Activated CD4-positive, alpha-beta T cell treated with anti-CD3 and anti-CD28 coated beads for 48 hours (primary cell): ENCODE measurements at places on chromosomes 5 and 9.

- no peak for DNase-seq
These were observed 89.5 kb upstream of the SLC1A1 start for GRCh38 chr9:4400731-4401130.

DNA sequence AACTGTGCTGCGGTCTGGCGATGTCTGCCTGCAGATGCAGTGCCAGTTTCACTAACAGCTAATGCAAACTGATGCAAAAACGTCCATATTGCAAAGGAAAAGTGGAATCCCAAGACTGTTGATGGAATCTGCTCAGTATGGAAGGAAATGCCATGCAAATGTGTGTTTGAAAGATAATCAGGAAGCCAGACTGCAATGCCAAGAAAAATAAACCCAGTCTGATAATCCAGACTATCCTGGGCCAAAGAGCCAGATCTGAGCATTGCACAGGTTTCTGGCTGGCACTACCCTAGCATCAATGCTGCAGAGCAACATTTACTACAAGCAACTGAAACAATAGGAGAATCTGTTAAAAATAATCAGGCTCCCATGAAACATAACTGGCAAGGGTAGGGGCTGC is 130.3 kb downstream of the FSTL4 start:
- DNase-seq, result no peak

- no peak for DNase-seq
These were observed 38.2 kb downstream of the FOCAD start for GRCh38 chr9:20722221-20722620.

DNA sequence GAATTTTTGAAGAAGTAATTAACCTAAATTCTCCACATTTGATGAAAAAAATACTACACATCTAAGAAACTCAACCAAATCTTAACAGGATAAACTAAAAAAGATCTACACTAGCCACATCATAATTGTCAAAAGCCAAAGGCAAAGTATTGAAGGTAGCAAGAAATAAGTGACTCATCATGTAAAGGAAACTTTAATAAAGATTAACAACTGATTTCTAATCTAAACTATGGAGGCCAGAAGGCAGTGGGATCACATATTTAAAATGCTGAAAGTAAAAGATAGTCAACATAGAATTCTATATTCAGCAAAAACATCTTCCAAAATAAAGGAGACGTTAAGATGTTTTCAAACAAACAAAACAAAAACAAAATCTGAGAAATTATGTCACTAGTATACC is 2002.9 kb downstream of the MAT2B start:
- DNase-seq, result no peak

GRCh38 chr5:14306329-14306815 is 163.2 kb downstream of the TRIO start:
- no peak for DNase-seq

DNA sequence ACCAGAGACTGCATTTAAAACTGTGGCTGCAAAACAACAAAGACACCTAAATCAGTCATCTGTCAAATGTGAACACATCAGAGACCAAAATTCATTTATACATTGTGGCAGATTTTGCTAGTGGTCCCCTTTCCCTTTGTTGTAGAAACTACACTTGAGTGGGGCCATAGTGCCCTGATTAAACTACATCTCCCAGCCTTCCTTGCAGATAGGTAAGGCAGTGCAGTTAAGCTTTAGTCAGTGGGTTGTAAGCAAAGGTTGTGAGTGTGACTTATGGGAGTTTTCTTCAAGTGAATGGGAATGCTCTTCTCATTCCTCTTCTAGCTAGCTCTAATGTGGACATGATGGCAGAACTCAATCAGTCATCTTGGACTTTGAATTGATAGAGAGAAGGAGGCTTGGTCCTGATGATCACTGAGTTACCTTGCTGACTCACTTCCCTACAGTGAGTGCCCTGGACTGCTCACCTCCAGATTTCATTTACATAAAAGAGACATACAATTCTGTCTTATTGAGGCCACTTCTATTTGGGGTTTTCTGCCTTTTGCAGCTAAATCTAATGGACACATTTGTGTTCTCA is 35.2 kb upstream of the SPARC start:
- DNase-seq, result no peak

DNA sequence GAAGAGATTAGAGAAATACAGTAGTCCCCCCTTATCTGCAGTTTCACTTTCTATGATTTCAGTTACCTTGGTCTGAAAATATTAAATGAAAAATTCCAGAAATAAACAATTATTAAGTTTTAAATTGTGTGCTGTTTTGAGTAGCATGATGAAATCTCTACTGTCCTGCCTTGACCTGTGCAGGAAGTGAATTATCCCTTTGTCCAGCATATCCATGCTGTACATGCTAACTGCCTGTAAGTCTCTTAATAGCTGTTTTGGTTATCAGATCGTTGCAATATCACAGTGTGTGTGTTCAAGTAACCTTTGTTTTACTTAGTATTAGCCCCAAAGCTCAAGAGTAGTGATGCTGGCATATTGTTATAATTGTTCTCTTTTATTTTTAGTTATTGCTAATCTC is 11.2 kb upstream of the JAK2 start:
- DNase-seq, result no peak

GRCh38 chr5:159021136-159021900 is 78.4 kb downstream of the EBF1 start:
- DNase-seq, result no peak

DNA sequence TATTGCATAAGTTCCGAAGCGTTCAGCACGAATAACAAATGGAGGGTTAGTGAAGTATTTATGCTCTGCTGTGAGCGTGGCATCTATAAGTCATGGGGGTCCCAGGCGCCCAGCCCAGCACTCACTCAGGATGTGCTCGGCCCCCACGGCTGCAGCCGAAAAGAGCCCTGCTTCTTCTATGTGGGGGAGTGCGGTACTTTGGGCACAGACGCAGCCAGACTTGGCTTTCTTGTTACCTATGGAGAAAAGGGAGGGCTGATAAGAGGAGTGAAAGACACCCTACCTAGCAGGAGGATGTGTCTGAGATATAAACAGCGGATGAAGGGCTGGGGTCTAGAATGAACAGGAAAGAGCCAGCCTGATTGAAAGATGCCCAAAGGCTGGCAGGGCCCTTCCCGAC is 51.4 kb downstream of the MRPL36 start:
- DNase-seq, result no peak

- no peak for DNase-seq
These were observed 53.7 kb upstream of the EXOC3 start for GRCh38 chr5:389197-389821.

- DNase-seq, result no peak
These were observed 38.4 kb downstream of the PPP1R2B start for GRCh38 chr5:156888520-156888919.
